ENCODE measurements at places on chromosomes 6 and 20.

- no peak for DNase-seq
Observed at GRCh38 chr6:164230259-164230658, 815.7 kb downstream of the QKI start.

DNA sequence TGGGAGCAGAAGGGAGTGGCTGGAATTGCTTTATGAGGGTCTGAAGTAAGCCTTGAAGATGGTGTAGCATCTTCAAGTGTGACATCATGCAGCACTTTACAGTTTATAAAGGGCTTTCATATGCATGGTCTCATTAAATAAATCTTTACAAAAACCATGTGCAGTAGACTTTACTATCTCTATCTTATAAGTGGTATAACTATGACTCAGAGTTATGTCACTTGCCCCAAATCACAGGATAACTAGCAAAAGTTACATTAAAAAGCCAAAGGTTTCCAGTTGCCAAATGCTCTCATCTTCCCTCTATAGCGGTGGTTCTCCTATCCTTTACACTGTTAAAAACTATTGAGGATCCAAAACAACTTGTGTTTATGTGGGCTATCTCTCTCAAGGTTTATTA is 687.7 kb upstream of the MARCKS start:
- no peak for DNase-seq

- no peak for DNase-seq
Observed at GRCh38 chr6:91713911-91714310, 1127.0 kb upstream of the MAP3K7 start.

DNA sequence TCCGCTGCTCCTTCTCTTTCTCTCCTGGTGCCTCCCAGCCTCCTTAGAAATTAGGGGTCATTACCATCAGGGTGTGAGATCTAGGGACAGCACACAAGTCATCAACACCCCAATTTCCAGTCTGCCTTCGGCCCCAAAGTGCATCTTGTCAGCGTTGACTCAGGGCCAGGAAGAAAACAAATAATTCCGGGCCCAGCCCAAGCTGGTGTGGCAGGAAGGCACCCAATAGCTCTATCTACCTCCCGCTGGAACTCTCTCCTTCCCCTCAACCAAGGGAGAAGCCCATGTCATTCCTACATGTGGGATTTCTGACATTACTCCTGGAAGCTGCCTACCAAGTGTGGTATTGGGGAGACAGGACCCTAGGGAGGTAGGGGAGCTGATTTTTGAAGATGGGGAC is 11.5 kb upstream of the C6orf132 start:
- DNase-seq = no peak

DNA sequence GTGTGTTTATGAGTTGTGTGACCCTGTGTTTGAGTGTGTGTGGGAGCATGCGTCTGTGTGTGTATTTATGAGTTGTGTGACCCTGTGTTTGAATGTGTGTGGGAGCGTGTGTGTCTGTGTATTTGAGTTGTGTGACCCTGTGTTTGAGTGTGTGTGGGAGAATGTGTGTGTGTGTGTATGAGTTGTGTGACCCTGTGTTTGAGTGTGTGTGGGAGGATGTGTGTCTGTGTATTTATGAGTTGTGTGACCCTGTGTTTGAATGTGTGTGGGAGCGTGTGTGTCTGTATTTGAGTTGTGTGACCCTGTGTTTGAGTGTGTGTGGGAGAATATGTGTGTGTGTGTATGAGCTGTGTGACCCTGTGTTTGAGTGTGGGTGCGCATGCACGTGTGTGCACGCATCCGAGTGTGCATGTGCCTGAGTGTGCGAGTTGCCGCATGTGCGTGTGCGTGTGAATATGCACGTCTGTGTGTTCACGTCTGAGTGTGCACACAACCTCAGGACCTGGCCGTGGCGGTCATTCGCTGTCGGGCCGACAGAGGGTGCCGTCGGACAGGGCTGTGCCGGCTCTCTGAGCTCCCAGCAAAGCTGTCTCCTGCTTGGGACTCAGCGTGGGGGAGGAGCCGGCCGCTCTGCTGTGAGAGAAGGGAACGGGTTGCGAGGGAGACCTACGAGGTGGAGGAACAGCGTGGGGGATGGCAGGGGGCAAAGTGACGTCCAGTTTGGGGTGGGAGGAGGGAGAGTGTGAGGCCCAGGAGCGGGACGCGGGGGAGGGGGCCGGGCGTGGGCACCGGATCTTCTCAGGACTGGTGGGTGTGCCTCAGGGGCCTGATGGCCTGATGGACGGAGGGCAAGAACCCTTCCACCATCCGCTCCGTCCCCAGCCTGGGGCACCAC is 19.7 kb downstream of the SLC17A9 start:
- DNase-seq = peak; percentile 76

GRCh38 chr6:11976489-11976888 is 35.6 kb upstream of the HIVEP1 start:
- DNase-seq = no peak

DNA sequence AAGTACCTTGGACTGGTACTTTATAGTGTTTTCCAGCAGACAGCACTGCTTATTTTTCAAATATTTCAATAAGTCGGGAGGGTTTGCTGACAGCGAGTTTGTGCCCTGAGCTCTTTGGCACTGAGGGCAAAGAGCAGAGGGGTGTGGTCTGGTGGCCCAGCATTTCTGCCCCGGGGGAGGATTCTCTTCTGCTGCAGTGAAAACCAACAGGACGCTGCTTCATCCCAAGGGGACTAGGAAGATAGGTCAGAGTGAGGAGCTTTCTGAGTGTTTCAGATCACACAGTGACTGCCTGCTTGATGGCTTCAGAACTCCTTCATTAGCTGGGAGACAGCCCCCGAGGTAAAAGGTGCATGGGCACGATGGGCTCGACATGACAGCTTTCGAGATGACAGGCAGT is 8.6 kb downstream of the ULBP2 start:
- DNase-seq = no peak

Data from myocyte (in vitro differentiated cells).